Non-pigmented ciliary epithelial cell (primary cell): ENCODE measurements at places on chromosomes 11 and 22.

- DNase-seq = no peak
Observed at GRCh38 chr22:25903294-25903693, 161.3 kb downstream of the MYO18B start.

DNA sequence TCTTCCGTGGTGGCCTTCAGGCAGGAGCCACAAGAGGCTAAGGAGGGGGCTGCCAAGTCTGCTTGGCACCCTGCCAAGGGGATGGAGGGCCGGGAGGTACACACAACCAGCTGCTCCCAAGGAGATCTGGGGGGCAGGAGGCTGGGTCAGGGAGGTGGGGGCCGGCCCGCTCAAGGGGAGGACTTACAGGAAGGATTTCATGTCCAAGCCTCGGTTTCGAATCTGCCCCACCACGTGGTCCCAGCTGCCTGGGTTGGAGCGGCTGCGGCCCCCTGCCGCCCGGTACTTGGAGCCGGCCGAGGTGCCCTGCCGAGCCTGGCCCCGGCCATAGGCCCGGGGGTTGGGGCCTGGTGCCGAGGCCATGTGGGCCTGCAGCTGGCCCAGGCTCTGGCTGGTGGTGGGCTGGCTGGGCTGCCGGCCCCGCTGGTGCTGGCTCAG lies 33.5 kb downstream of the LRRC10B start:
- DNase-seq = no peak

- DNase-seq = no peak
Observed at GRCh38 chr22:32323513-32324164, 34.0 kb upstream of the RFPL3 start.

DNA sequence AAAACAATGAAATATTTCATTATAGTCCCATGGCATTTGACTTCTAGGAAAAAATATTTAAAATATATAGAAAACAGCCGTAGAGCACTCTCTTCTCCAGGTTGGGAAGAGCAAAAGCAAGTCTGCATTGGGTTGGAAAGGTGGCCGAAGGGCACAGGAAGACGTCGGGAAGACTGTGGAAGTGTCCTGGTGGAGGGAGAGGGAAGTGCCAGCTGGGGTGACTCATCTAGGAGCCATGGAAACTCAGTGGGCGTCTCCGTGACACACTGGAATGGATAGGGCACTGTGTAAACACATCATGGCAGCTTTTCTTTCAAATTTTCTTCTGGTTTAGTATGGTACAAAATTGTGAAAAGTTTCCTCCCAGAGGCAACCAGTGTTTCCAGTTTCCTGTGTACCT lies 12.7 kb downstream of the GTPBP1 start:
- no peak for DNase-seq

- DNase-seq = no peak
Observed at GRCh38 chr11:93738647-93739081, 2.6 kb downstream of the TAF1D start.

DNA sequence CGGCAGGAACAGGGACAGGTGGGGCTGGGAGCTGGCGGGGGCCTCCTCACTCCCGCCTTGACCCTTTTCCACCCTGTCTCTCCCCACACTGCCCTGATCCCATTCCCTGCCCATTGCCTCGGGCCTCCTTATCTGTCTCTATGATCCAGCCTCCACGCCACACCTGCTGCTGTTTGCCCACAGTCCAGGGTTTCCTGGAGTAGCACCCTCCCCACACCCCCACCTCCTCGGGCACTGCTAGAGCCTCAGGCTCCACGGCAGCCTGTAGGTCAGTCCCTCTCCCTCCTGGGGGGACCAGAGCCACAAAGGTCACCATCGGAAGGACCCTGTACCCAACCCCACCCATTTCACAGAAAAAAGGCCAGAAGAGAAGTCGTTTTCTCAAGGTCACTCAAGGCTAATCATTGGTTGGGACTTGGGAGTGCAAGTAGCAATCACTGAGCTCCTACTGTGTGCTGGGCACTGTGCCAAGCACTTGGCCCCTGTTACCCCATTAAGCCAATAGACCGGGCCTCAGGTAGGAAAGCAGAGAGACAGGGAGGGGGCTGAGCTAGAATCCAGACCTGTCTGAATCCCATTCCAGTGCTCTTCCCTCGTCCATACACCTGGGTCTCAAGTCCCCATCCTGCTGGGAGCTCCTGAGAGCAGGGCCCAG lies 71.8 kb downstream of the PDE2A start:
- no peak for DNase-seq

DNA sequence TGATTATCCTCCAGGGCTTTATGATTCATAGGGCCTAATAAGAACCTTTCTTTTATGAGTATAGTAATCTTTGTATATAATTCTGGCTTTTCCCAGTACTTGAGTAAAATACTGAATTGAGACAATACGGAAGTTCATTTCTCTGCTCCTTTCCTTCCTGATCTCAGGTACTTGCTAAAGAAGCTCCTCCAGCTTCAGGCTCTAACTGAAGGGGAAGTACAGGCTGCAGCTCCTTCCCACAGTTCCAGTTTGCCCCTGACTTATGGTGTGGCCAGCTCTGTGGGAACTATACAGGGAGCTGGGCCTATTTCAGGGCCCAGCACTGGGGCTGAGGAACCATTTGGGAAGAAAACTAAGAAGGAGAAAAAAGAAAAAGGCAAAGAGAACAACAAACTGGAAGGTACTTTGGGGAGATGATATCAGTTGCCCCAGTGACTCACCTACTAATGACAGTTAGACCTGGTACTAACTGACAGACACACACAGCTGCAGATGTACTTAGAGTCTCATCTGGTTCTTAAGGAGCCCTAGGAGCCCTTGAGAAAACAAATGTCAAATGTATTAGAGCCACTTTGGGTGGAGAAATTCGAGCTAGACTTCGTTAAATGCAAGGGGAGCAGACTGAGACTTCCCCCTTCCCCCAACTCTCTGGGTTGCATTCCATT lies 3.0 kb downstream of the TBRG1 start:
- no peak for DNase-seq

GRCh38 chr22:47842119-47842518 lies 1079.7 kb downstream of the TBC1D22A start:
- DNase-seq = no peak

- no peak for DNase-seq
Observed at GRCh38 chr11:73818846-73819245, 31.2 kb downstream of the MRPL48 start.

GRCh38 chr22:30572840-30573593 lies 1.4 kb downstream of the GAL3ST1 start:
- no peak for DNase-seq

GRCh38 chr22:41833369-41834004 lies 582 bp downstream of the SREBF2 start:
- no peak for DNase-seq

DNA sequence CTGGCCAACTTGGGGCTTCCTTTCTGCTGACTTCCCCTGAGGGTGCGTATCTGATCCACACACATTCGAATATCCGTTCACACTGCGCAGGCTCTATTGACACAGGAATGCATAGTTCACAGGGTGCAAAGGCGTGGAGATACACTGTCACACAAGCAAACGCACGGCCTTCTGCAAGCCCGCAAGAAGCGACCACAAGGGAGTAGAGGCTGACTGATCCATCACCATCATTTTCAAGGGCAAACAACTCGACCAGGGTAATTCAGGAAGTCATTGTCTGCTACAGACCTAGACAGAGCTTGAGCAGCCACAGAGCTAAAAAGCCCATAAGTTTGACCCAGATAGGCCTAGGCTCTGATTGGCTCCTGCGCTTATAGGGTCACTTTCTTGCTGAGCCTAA lies 392.3 kb downstream of the MN1 start:
- no peak for DNase-seq

GRCh38 chr11:57648801-57649735 lies 644 bp downstream of the YPEL4 start:
- DNase-seq = no peak

- no peak for DNase-seq
Observed at GRCh38 chr11:113151521-113151920, 162.9 kb upstream of the TTC12 start.

- DNase-seq = no peak
Observed at GRCh38 chr11:18791969-18792628, 501 bp upstream of the PTPN5 start.

DNA sequence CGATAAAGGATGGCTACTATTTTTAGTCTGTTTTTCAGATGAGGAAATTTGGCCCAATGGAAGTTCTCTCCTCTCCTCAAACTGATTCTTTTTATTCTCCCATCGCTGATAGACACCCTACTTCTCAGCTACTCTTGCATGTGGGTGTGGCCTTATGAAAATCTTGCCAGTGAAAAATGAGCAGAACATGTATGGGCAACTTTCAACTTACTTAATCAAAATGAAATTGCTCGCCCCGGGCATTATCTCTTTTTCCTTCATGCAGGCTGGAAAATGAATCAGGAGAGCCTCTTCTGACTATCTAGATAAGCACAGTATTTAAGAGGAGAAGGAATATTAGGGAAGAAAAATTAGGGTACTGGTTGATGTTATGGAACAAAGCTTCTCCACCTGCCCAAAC lies 2354.7 kb upstream of the RAG2 start:
- no peak for DNase-seq

DNA sequence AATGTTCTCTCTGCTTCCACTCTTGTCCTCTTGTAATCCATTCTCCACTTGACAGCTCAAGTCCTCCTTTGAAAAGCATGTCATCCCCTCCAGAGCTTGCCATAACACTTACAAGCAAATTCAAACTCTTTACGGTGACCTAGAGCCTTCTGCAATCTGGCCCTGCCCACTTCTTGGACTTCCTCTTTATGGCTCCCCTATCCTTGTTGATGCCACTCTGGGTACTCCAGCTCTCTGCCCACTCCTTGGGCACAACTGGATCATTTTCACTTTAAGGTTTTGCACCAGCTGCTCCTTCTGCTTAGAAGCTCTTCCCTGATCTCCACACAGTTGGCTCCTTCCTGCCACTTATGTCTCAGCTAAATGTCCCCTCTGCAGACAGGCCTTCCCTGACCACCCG lies 217.9 kb downstream of the DSCAML1 start:
- DNase-seq = no peak

- DNase-seq = no peak
Observed at GRCh38 chr11:65377036-65377435, 5.4 kb downstream of the SLC25A45 start.

DNA sequence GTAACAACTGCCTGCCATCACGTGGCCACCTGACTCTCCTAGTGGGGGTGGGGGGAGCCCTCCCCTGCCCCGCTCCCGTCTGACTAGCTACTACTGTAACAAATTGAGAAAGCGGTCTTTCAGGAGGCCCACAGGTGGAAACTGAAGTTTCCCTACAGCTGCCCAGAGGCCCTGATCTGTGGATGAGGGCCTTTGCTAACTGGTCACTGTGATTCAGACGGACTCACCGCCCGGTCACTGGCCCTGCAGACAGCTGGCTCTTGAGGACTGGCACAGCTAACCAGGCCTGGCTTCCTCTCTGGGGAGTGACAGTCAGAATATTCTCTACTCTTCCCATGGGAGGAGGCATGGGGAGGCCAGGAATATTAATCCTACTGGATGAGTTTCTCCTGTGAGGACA lies 116.8 kb downstream of the ARHGAP8 start:
- no peak for DNase-seq

GRCh38 chr22:48423481-48423911 lies 1404.2 kb downstream of the BRD1 start:
- no peak for DNase-seq

GRCh38 chr11:16239141-16240105 lies 116.9 kb downstream of the SOX6 start:
- DNase-seq = no peak

GRCh38 chr11:70429428-70429705 lies 31.0 kb downstream of the CTTN start:
- no peak for DNase-seq

- no peak for DNase-seq
Observed at GRCh38 chr22:46062971-46063631, 86.1 kb upstream of the WNT7B start.

- peak; percentile 23 for DNase-seq
Observed at GRCh38 chr11:134252346-134253187, 585 bp downstream of the THYN1 start.

DNA sequence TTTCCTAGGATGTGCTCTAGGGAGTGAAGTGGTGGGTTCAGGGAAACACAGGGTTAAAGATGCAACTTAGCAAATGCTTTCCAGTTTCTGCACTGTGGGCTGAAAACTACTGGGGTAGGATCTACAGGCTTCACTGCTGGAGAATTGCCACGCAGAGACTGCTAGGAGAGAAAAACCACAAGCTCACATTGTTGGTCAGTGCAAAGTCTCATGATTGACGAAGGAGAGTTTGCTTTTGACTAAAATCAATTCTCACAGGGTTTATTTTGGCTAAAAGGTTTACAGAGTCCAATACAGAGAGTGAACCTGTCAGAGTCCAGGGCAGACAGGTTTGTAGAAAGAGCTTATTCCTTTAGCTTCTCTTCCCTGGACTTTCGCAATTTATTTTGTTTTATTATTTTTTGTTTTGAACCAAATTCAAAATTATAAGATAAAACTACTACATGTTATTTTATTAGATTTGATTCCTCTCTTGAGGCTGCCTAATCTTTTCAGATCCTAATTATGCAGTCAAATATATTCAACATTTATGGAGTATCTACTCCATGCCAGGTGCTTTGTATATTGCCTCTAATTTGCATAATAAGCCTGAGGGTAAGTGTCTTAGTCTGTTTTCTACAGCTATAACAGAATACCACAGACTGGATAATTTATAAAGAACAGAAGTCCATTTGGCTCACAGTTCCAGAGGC lies 64.7 kb downstream of the MTNR1B start:
- no peak for DNase-seq

DNA sequence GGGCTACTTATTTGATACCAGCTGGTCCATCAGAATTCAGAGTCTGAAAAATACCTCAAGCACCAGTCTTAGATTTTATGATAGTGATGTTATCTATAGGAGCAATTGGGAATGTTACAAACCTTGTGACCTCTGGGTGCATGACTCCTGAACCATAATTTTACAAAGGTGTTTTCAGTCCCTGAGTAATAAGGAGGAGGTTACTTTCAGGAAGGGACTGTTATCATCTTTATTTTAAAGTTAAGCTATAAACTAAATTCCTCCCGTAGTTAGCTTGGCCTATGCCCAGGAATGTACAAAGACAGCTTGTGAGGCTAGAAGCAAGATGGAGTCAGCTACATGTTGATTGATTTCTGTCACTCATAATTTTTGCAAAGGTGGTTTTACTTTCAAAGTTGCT lies 101.9 kb downstream of the UVRAG start:
- no peak for DNase-seq

DNA sequence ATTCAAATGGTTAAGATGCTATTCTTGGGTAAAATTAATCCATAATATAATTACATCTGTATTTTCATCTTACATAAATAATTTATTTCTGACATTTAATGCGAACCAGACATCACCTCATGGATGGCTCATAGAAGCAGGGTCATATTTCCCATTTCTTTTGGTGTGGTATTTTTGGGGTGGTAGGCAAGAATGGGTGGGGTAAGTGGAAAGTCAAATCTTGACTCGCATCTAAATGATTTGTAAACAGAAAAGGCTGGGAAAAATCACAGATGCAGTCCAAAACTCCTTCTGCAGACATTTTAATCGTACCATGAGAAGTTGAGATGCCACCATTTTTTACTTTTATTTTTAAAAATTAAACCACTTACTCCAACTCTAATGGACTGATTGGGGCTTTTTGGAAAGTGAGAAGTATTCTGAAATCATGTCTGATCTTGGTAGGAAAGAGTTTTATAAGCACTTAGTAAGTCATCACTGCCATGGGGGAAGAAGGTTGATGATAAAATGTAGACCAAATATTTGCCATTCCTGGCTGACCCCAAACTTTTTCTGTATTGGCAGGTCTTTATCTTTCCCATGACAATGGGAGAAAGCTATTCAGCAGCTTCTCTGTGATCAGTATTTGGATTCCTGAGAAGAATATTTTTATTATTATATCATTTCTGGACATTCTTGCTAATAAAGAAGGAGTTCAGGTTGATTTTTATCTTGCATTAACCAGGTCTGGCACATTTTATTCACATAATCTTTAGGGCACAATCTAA lies 47.2 kb upstream of the BLID start:
- DNase-seq = peak; percentile 70

GRCh38 chr22:41557401-41558240 lies 3.2 kb upstream of the CSDC2 start:
- peak; percentile 60 for DNase-seq
